ENCODE measurements at places on chromosomes 16 and 17.
A peak's percentile ranks its signal among the peaks of the same experiment; 100 is the strongest.

GRCh38 chr17:76139801-76140660 lies 1.0 kb downstream of the FOXJ1 start:
- no peak for DNase-seq

DNA sequence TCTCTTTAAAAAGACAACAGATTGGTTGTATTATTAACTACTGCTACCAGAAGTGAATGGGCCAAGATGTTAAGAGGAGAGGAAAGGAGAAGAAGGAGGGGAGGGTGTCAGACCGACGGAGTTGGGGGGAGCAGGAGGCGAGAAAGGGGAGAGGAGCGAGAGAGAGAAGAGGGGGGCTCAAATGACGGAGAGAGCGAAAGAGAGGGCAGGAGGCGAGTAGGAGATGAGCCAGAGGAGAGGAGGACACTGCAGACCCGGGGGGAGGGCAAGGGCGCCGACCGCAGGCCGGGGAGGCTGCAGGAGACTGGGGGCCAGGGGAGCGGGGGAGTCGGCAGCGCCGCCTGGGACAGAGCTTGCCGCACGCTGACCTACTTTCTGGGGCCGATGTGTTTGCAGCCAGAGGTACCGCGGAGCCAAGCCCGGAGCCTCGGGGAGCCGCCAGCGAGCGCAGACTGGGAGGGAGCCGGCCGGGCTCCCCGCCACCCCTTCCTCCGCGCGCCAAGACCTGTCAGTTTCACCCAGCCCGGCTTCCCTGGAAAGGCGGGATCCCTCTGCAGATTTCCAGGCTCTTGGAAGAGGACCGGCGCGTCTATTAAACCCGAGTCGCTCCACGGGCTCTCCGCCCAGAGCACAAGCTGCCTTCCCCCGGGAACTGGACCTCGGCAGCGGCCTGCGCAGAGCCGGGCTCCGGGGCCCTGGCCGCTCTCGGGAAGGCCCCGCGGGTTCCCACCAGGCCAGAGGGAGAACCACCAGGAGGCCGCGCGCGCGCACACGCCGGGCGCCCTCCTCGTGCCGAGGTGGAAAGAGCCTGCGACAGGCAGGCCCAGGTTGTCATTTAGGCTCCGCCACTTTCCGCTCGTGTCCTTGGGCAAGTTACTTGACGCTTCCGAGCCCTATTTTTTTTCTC lies 74.6 kb downstream of the CMC2 start:
- DNase-seq = peak; percentile 39

DNA sequence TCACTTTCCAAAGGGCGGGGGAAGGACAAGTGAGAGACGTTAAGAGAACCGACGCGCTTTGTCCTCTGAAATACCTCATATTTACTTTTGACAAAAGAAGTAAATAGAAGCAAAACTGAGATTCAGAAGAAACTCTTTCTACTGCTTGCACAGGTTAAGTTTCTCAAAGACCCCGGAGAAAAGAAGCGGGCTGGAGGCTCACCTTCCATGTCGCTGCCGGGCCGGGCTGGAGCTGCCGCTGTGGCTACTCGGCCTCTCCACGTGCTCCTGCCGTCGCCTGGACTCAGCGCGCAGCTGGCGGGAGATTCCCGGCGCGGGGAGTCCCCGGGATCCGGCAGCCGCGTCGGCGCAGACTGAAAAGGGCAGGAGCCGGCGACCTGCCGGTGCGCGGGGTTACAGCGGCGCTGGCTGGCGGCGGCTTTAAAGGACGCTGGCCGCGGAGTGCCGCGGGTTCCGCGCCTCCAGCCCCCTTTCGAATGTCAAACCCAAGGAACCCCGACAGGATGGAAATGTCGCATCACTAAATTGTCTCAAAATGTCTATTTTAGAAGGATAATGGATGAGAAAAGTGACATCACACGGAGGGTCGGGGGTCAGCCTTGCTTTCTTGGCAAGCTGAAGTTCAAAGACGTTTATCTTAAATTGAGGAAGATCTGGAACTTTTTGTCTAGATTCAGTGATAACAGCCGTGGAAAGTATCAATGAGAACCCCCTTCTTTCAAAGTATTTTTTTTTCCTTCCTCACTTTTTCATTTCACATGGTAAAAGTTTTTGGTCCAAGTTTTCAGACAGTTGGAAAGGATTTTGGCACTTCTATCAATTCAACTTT lies at the start of gene IKZF3:
Gene IKZF3 (minus strand): TSS at position 395 of the 829 bp plus-strand sequence. CDS start 186 bp downstream, at position 209.
- peak; percentile 72 for DNase-seq

DNA sequence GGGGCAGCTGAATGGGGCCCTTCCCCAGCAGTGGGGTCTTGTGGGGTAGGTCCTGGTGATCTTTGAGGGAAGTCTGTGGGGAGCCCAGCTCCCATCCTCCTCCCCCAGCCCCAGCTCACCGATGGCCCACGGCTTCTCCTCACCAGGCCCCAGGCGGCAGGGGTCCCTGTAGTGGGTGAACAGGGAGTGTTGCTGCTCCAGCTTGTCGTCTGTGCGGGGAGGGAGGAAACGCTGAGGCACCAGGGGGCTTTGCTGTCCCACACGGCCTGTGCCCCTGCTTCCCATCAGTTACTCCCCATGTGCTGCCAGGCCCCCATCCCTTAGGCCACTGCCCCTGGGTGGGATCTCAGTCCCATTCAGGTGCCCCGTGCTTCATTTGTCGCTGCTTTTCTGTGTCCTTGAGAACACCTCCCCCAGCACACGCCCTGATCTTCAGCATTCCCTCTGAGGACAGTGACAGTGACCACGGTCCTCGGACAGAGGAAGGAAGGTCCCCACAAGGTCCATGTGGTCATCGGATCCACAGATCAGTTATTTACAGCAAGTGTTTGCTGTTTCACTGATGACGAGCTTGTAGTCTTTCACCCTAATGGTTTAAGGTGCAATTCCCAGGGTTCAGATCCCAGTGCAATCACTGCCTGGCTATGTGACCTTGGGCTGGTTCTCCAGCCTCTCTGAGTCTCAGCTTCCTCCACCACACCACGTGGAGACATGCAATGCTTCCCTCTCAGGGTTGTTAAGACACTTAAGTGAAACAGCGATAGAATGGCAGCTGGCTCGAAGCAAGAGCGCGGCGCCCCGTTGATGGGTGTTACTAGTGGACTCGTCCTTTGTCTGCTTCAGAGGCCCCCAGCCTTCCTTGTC lies 53.1 kb downstream of the PRMT7 start:
- no peak for DNase-seq

DNA sequence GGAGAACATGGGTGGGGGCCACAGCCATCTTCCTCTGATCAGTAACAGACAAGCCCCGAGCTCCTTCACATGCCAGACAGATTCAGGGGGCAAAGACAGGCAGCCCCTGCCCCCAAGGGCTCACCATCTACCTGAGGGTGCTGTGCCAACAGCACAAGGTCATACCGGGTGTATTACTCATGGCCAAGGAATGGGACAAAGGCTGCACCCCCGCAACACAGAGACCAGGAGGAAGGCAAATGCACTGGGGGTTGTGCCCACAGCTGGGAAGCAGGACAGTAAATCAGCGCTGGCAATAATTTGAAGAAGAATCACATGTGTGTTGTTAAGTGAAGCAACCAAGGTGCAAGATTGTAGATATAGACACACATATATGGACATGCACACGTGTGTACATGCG lies 137.1 kb downstream of the C16orf95 start:
- no peak for DNase-seq

GRCh38 chr17:64231567-64232141 lies 31.4 kb downstream of the TEX2 start:
- DNase-seq = peak; percentile 49

- DNase-seq = no peak
These were observed 2.4 kb downstream of the SKAP1 start for GRCh38 chr17:48427598-48427997.

DNA sequence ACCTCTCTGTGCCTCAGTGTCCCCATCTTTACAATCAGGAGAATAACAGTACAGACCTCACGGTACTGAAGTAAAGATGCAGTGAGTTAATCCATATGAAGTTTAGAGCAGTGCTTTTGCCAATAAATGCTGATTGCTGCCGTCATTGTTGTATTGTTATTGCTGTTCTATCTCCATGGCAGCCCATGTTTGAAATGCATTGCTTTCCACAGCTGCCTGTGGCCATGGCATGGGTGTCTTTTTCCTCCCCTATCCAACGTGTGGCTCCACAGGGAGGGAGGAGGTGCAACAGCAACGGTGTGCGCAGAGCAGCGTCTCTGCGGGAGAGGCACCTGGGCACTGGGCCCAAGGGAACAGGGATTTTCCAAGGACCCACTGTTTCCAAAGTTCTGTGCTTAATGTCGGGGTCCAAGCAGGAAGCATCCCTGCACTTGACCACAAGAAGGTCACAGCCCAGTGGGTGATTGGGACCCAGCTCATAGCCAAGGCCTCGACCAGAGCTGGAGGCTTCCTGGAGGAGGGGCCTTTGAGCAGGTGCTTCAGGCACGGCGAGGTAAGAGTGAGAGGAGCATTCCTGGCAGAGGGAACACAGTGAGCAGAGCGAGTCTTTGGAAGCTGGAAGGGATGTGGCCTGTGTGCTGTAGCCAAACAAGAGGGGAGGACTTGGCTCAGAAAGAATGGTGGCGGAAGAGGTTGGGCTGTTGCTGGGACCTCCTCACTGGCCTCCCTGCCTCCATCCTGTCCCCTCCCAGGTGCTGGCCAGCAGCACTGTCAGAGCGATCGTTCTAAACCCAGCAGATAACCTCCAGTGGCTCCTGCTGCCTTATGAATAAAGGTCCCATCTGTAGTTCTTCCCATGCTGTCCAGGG lies 3.9 kb downstream of the RAI1 start:
- DNase-seq = no peak

DNA sequence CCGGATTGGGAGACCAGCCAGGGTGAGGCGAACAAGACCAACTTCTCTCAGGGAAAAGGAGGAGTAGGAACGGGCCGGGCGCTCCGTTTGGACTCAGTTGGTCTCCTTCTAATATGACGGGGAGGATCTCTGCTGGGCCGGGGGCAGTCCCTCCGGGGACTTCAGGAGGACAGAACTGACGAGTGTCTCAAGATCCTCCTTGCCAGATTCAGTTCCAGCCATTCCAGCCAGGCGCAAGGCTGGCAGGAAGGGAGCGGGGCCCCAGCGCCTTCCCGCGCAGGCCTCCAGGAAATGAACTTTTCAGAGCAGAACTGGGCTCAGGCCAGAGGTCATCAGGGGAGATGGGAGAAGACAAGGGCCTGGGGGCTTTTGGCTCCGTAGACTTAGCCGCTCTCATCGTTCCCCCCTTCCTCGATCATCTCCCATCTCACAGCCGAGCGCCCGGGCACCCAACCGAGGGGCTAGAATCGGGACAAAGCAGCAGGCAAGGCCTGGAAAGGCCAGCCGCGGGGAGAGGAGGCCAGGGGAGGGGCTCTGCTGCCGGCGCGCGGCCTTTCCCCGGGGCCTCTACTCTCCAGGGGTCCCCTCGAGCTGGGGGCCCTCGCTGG lies 1.6 kb downstream of the ZNF423 start:
- no peak for DNase-seq

DNA sequence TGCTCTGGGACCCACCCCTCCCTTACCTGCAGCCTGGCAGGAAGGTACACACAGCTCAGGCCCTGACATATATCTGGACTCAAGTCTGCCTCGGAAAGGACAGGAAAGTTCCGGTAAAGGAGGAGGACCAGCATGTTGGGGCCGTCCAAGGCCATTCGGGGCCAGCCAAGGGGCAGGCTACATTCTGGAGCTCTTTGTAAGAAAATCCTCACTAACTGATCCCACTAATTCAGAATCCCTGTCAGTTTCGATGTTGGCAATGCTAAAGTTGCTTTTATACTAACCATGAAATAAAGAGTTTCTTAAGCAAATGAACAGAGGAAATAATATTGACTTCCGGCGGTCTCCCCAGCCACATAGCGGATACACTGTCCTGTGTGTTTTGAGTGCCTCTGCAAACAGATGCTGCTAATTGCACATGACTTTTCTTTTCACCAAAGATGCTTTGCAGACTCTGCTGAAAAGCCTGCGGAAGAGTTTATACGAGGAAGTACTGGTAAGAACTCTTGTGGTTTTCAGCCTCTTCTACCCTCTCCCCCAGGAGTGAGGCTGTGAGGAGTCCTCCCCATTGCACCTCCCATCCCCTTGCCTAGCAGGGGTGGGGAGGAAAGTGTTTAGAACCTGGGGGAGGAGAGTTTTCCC lies 54.8 kb downstream of the PLXDC1 start:
- DNase-seq = no peak

GRCh38 chr16:89315791-89316581 lies 98.5 kb downstream of the ZNF778 start:
- DNase-seq = peak; percentile 91

GRCh38 chr17:29744121-29744520 lies 121.4 kb upstream of the CORO6 start:
- DNase-seq = no peak

DNA sequence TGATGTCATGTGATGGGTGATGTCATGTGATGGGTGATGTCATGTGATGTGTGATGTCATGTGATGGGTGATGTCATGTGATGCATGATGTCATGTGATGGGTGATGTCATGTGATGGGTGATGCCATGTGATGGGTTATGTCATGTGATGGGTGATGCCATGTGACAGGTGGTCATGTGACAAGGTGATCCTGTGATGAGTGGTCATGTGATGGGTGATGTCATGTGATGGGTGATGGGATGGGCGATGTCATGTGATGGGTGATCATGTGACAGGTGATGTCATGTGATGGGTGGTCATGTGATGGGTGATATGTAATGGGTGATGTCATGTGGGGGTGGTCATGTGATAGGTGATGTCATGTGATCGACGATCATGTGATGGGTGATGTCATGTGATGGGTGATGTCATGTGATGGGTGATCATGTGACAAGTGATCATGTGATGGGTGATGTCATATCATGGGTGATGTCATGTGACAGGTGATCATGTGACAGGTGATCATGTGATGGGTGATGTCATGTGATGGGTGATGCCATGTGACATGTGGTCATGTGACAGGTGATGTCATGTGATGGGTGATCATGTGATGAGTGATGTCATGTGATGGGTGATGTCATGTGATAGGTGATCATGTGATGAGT lies 17.2 kb downstream of the CD300LB start:
- DNase-seq = peak; percentile 33

DNA sequence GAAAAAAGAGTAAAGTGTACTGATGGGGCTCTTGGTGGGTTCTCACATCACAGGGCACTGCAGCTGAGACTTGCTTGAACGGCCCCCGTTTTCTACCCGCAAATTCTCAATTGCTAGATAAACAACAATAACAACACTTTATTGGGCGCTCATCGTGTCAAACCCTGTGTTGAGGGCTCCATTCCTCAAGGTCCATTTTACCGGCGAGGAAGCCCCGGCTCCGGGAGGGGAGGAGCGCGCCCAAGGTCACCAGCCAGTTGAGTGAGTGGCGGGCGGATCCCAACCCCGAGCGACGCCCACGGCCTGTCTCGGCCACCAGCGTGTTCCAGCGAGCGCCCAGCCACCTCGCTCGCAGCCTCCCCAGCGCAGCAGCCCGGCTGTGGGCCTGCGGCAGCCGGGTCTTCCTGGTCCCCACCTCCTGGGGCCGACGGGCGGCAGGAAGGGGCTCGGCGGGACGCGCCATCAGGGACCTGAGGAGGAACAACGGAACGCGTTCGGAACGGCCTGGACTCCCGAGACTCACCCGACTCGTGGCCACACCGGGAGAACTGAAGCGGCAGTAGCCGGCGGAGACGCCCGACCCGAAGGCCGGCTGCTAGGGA lies 373 bp downstream of the CMC2 start:
- DNase-seq = peak; percentile 66

GRCh38 chr17:61325382-61326073 lies 74.1 kb upstream of the TBX2 start:
- DNase-seq = no peak
